ENCODE measurements at places on chromosomes 2 and 18.

GRCh38 chr2:20457661-20458630 lies 11.1 kb downstream of the RHOB start:
- no peak for DNase-seq

DNA sequence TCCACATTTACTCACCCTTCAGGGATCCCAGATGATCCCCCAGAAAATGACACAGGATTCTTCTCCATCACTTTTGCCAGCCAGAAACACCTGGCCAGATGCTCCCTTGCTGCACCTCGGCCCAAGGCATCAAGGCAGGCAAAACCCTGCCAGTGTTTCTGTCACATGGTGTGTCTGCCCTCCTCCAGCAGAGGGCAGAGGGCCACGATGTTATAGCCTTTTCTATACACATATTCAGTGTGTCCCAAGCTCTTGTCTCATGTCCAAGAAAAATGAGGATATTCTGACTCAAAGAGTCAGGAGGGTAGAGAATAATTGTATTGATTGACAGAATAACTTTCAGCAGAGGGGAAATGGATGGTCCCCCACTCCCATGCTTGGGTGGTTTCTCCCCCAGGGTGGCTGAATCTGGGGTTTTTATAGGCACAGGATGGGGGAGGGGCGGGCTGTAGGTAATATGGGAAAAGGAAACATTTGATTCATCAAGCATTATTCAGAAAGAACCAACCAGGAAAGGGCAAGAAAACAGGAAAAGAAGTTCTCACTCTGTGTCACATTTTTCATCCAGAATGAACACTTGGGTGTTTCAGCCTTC lies 933.9 kb downstream of the TRIB2 start:
- DNase-seq: peak; percentile 32

- no peak for DNase-seq
Measured at GRCh38 chr18:5892823-5893431, 2.4 kb downstream of the TMEM200C start.

- DNase-seq: peak; percentile 47
Measured at GRCh38 chr2:196249171-196249570, 77.8 kb upstream of the STK17B start.

- no peak for DNase-seq
Measured at GRCh38 chr2:166337932-166338331, 37.8 kb downstream of the SCN9A start.

GRCh38 chr2:22673529-22673928 lies 711.5 kb upstream of the KLHL29 start:
- DNase-seq: no peak

- DNase-seq: no peak
Measured at GRCh38 chr18:26993568-26993967, 128.1 kb upstream of the AQP4 start.

DNA sequence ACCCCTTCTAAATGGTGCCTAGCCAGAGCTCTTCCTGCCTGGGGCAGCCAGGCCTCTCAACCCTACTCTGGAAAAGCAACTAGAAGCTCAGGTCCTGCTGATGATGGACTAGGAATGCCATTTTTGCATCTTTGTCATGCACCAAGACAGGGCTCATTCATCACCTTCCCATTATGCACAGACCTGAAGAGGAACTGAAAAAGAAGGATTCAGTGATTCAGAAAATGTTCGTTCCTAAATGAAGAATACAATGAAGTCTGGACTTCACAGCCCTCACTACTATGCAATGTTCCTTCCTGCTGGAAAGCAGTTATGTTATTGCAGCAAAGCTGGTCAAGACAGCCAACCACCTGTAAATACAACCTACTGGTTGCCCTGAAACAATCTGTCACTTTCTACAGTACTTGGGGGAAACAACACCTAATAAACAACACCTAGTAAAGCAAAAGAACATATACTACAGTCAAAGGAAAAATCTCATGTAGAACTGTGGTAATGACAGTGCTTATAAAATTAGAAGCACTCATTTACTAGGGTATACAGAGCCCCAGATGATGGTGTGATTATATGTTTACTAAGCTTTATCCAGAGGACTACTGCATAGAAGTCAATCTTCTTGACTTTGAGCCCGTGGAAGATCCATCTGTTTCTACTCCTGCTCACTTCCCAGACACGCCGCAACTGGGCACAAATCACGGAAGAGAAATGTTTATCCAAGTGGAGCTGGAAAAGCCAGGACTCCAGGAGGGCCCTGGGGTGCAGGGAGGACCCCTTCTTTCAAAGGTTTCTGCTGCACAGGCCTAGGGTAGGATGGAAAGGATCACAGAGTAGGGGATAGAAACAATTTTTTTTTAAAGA lies 103.1 kb upstream of the THOC1 start:
- DNase-seq: no peak

DNA sequence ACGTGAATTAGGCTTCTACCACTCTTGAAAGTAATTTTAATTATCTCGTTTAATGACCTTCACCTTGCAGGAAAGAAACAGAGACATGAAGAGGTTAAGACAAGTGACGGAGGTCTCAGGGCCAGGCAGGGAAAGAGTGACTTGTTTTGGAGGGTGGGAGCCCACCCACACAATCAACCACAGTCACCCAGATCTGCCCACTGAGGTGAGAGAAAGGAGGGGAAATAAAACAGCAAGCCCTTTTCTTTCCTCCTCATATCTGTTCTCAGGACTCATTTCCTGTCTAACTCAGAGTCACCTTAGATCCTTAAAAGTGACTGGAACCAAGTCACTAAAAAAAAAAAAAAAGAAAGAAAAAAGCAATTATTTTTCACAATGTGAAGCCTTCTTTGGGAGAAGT lies 26.8 kb downstream of the ATP8B1 start:
- DNase-seq: no peak

GRCh38 chr18:44838971-44839666 lies 158.4 kb downstream of the SETBP1 start:
- peak; percentile 69 for DNase-seq

DNA sequence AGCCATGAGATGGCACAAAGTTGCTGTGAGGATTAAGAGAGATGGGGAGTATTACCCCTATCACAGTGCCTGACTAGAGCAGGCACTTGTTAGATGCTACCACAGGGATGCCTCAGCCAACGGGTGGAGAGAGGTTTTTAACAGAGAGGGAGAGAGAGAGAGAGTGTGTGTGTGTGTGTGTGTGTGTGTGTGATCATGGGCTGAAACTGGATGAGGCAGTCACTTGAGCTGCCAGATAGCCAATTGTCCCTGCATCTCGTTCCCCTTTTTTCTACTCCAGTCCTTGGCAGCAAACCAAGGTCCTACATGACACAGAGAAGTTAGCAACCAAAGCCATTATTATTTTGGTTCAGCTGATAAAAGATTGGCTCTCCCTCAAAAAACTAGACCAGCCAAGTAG lies 3.0 kb downstream of the CD8A start:
- no peak for DNase-seq

GRCh38 chr2:206096876-206097275 lies 10.9 kb upstream of the INO80D start:
- DNase-seq: no peak

DNA sequence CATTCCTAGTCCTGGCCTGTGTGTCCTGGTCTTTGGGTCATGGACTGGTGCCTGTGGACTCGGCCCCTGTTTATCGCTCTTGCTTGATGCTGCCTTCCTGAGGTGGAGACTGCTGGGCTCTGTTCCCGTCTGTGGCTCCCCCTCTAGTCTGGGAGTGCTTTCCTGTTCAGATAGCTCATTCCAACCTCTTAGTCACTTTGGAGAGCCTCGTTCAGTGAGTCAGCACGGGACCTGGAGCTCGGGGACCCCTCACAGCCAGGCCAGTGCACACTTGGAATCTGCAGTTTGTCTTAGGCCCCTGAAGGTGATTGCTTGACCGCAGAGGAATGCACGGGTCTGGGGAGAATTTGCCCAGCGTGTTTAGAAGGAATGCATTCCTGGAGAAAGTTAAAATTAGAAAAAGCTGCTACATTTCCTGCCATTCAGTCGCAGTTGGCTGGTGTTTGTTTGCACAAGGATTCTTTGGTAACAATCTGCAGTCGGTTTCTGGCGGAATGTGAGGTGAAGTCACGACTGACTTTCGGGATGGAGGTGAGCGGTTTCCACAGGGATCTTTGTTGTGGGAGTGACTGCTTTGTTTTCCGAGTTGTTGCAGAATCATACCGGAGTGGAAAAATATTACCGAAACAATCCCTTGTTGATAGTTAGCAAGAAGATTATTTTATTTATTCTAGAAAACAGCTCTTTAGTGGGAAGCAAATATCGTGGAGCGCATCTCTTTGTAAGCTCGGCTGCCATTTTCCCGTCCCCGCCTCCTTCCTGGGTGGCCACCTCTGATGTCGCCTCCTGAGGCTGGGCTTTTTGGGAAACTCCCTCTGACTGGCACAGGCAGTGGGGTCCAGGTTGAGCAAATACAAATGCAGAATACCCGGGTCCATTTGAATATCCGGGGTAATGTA lies 29.6 kb downstream of the SH3BP4 start:
- peak; percentile 99 for DNase-seq

GRCh38 chr2:3146175-3146574 lies 231.4 kb downstream of the EIPR1 start:
- DNase-seq: no peak

DNA sequence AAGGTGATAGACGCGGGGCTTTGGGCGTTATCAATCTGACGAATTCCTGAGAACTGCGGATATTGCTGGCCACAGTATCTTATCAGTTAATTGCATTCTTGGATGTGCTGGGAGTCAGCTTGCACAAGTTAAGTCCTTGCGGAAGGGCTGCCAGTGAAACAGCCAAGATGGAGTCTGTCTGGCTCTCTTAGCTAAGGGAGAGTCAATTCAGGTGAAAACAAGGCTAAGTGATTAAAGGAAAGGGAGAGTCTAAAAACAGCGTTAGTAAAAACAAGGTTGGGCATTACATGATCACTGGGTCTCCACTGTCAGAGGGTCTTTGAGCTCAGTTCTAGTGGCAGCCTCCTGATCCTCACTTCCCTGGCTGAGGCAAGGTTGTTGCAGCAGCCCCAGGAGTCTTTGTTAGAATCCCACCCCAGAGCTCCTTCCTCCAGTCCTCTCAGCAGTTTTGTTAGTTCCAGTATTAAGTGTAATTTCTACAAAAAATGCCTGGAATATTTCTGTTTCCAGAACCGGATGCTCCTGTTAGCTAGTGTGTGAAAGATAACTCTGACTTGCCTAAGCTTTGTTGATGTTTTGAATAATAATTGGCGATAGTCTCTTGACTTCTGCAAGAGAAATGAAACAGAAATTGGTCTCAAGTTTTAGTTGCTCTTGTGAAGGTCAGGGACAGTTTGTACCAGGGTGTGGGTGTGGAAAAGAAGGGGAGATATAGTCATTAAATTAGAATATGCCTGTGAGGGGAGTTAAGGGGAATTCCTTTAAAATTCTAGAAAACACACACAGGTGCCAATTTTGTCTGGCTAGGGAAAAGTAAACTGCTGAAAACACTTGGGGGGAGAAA lies 10.6 kb downstream of the CFLAR start:
- peak; percentile 48 for DNase-seq

DNA sequence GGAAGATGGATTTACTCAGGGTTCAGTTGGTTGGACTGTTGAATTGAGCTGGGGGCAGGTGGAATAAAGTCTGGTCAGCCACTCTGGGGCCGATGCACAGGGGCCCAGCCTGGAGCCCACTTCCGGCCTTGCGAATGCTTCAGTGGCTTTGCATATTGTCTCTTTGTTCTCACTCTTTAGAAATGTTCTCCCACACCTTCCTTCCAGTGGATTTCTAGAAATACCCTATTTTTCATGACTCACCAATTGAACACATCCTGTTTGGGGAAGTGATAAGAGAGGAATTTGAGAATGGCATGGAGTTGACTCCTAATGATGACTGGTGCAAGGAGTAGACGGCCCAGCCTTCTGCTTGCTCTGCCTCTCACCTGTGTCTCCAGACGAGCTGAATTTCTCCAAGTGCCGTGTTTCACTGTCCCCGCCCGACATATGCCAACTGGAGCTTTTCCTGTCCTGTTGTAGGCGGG lies 28.1 kb downstream of the ASAP2 start:
- peak; percentile 86 for DNase-seq

GRCh38 chr2:83113953-83114352 lies 1345.1 kb downstream of the SUCLG1 start:
- DNase-seq: no peak

GRCh38 chr2:231290321-231291015 lies 92.0 kb downstream of the ARMC9 start:
- no peak for DNase-seq

DNA sequence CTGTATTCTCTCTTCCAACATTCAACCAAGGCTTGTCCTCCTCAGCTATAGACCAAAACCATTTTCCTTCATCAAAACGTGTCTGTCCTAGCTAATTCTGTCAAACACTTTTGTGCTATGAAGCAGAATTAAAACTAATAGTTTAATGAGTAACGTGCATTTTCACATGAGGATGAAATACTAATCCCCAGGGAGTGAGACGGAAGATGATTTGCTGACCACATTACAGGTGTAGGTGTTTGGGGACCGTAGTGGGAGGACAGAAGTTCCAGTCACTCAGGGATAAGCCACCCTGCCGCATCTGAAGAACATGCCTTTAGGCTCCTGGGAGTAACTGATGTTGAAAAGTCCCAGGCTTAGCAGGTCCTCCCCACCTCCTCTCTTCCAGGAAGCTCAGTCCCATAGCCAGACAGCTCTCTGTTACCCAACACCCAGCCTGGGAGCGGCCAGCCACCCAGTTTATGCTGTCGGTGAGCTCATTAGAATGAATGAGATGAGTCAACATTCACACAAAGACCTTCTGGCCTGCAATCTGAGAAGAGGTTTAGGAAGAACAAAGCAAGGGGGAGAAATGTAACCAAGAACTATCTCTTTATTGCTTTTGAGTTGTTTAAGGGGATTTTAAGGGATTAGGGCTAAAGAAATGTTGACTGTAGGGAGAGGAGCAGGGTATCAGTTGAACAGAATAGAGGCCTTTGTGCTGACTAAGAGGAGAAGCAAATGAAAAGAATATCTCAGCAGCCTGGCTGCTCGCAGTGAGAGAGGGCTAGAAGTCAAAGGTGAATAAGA lies 122.5 kb downstream of the FOXI3 start:
- peak; percentile 43 for DNase-seq

- DNase-seq: peak; percentile 8
Measured at GRCh38 chr2:227696990-227697679, 20.7 kb downstream of the SLC19A3 start.

DNA sequence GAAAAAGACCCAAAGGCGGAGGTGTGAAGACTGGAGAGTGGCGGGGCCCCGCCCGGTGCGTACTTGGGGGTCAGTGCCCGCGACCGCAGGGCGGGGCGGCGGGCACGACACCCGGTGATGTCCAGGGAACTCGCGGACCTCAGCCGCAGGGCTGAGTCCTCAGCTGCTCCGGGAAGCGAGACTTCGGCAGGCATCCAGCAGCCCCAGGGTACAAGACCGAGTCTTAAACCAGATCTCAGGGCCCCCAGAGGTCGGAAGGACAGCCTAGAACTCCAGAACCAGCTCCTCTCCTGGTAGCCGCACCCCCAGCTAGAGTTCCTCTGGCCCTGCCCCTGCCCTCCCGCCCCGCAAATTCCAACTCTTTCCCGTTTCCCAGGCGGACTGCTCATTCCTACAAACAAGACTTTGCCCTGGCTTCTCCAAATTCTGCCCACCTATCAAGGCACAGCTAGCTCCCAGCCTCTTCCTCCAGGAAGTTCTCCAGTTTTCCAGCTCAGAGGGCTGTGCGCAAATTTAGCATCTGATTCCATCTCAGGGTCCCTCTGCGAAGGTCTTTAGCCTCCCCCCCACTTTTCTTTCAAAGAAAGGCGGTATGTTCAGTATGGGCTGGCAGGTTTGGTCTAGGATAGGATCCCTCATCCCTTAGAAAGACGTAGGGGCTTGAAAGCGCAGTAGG lies 26.0 kb upstream of the NOTO start:
- DNase-seq: peak; percentile 41

Measured in GM23248 (cell line).